ENCODE measurements at places on chromosomes 16 and 17.

- DNase-seq = no peak
Observed at GRCh38 chr16:89925596-89926079, 2.5 kb downstream of the TUBB3 start.

DNA sequence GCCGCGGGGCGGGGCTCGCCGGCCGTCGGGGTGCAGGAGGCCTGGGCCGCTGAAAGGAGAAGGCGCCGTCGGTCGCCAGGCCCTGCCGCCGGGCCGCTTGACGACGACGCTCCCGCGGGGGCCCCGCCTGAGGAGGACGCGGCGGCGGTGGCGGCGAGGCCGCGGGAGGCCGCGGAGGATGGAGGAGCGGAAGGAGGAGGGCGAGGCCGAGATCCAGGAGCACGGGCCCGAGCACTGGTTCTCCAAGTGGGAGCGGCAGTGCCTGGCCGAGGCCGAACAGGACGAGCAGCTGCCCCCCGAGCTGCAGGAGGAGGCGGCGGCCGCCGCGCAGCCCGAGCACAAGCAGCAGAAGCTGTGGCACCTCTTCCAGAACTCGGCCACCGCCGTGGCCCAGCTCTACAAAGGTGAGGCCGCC lies 430 bp downstream of the HAPSTR1 start:
- peak; percentile 55 for DNase-seq

DNA sequence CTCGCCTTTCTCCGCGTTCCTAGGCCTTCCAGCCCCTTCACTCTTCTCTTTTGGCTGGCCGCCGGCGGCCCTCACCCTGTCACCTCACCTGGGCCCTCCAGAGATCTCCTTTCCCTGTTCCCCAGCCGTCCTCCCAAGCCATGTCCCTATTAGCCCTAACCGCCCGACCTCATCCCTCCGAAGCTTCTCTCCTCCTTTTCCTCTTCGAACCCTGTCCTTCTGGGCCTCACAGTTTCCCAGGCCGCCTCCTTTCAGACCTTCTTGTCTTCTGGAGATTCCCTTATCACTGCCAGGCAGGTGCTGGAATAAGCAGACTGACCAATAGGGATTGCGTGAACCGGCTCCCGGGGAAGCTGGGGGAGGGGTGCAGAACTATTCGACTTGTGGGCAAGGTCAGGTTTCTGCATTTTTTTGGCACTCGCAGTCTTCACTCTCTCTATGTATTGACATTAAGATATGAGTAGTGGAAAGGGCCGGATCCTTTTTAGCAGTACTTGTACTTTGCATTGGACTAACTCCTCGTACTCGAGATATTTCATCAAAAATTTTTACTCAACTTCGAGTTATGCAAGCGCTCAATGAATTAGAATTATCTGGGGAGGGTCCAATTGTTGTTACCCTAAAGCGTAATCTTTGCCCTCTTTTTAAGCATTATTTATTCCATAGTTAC lies 690 bp downstream of the RHOT1 start:
- DNase-seq = peak; percentile 35

DNA sequence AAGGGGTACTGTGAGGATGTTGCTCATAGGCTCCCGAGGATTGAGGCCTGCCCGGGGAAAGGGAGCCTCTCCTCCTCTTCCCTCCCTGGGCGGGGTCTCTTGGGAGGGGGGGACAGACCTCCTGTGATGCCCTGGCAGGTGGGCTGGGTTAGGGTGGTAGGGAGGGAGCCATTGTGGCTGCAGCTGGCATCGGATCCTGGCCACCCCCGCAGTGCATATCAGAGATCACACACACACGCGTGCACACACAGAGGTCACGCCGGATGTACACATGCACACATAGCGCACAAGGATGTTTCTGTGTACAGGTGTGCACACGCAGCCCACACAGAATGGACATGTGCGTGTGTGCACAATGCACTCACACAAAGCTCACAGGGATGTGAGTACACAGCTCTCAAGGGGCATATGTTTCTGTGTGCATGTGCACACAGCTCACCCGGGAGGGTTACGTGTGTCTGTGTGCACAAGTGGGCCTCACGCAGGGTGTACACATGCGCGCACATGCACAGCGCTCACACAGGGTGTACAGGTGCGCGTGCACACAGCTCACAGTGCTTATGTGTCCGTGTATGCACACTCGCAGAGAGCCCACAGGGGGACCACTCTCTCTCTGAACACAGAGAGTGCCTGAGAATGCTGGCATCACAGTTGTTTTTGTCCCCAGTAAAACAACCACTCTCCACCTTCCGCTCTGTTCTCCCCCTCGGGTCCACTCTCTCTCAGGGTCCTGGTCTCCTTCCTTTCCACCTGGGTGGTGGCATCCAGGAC lies 2.4 kb downstream of the GJD3 start:
- no peak for DNase-seq

GRCh38 chr16:9096416-9096952 lies 5.0 kb downstream of the HAPSTR1 start:
- DNase-seq = no peak

GRCh38 chr17:76054112-76054476 lies 18.2 kb downstream of the SRP68 start:
- DNase-seq = no peak

DNA sequence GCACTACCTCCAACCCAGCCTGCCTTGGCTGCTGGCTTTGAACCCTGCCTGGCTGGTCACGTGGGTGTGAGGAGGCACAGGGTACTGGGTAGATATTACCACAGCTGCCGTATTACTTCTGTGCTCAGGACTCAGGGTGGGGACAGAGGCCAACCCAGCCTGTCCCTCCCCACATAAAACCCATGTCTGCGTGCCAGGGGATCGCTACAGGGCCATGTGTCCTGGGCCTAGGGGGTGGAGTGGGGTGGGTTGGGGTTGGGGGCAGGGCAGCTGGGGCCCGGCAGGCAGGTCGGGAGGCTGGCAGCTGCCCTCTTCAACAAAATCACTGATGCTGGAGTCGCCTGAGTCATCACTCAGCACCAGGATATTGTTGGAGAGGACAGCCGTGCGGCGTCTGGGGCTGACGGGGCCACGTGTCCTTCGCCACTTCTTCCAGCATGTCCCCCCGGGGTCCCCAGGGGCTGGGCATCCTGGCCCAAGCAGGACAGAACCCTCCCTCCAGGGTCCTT lies 39.7 kb upstream of the PVALEF start:
- DNase-seq = no peak

GRCh38 chr17:32912218-32912897 lies 15.6 kb upstream of the TMEM98 start:
- DNase-seq = no peak

DNA sequence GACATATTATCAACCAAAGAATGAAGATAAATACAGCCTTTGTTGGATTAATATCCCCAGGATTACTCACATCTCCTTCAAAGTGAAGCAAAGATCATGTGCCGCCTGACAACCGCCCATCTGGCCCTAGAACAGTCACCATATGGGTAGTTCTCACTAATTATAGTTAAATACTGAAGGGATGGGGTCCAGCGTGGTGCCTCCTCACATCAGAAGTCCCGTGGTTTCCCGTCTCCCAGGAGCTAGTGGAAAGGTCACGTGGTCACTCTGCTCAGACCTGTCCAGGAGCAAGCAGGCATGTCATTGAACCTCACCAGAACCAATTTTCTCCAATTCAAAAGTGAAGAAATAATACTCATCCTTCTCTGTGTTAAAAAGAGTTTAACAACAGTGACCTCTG lies 434.5 kb downstream of the SHISA9 start:
- DNase-seq = no peak

GRCh38 chr17:50533720-50534148 lies 1.2 kb downstream of the EPN3 start:
- no peak for DNase-seq

- peak; percentile 9 for DNase-seq
Observed at GRCh38 chr16:47258874-47259461, 115.2 kb upstream of the NETO2 start.

GRCh38 chr16:1208239-1208830 lies 16.7 kb downstream of the TPSG1 start:
- no peak for DNase-seq

GRCh38 chr16:31270795-31271194 lies 11.0 kb downstream of the ITGAM start:
- DNase-seq = no peak

DNA sequence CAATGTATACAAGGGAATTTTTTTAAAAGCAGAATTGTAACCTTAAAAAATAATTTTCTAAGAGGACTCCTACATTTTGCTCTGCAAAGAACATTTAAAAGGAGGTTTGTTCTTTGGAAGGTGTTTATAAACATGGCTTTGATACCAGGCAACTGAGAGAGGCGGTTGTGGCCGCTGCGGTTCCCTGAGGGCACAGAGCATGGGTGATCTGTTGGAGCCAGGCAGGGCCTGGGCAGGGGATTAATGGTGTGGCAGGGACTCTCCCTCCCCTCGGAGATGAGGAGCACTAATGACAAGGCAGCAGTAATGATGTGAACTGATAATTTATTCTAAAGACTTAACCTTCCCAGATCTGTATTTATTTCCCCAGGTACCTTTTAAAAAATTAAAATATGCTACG lies 65.4 kb downstream of the WWP2 start:
- no peak for DNase-seq

DNA sequence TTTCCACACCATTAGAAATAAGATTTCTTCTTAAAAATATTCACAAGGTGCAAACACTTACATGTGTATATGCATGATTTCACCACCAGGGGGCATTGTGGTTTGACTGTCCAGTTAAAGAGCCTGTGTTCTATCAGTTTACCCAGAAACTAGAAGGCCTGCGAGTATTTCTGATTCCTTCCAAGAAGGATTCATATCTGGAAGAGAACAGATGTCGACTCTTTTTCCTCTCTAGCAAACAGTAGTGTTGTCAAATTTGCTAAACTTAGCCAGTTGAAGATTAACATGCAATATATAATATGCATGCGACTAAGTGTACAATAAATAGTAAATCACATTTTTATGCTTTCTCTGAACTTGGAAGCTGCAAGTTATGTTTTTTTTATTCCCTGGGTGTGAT lies 404.1 kb downstream of the WWOX start:
- DNase-seq = peak; percentile 36

GRCh38 chr16:56732832-56733231 lies 2.9 kb downstream of the NUP93 start:
- DNase-seq = peak; percentile 25

GRCh38 chr16:15043344-15043743 lies 12.5 kb downstream of the NTAN1 start:
- DNase-seq = no peak

DNA sequence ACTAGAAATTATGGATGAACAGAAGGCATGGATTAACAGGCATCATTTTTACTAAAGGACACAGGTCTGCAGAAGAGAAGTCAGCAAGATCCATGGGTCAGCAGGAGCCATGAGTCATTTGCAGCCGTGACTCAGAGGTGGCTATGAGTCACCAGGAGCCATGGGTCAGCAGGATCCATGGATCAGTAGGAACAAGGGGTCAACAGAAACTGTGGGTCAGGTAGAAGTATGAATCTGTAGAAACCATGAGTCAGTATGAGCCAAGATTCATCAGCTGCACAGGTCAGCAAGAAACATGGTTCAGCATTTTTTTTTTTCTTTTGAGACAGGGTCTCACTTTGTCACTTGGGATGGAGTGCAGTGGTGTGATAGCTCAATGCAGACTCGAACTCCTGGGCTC lies 58.2 kb upstream of the HS3ST4 start:
- DNase-seq = no peak

DNA sequence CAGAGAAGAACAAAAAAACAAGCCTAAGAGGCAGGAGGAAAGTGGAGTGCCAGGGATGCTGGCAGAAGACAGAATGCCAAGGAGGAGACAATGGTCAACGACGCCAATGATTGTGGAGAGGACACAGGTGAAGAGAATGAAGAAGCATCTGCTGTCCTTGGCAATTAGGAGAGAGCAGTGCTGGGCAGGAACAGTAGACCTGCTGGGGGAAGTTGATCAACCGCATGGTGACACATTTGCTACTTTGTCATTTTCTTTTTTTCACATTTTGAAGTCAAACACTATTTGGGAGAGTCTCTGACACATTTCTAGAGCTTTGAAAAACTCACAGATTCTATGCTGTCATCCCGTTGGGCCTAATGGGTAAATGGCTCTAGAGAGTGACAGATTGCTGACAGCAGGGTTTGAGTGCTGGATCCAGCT lies 1.1 kb upstream of the PIK3R6 start:
- DNase-seq = no peak

DNA sequence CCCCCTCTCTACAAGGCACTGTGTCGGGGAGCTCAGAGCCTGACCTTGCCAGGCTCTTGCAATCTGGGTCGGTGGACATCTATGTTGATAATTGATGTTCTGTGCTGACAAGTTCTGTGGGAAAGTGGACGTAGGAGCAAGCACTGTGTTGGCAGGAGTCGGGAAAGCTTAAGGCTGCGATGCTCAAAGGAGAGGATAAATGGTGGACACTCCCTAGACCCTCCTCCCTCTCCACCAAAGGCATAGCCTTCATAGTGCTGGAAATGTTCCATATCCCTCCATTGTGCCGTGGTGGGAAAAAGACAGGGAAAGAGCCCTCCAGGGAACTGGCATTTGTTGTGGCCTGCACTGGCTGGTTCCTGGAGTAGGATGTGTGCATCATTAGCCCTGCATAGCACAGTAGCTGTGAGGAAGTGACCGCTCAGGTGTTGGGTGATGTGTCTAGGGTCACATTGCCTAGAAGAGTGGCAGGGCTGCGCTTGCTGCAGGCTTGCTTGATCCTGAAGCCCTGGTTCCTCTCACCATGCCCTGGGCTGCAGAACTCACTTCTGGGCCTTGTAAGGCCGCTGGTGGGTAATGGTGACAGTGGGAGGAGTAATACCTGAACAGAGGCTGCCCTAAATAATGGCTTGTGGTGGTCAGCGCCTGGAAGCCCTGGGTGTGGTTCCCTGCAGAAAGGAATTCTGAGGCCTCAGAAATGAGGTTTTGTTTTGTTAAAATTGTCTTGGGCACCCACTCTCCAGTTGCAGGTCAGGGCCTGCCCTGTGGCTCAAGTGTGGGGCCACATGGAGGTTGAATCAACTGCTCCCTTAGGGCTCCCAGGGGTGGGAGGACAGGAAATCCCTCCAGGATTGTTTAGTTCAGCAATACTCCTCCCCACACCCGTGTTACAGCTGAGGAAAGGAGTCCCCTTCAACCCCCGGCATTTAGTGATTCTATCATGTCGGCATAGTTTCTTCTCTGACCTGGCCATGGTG lies 62.6 kb downstream of the KSR1 start:
- no peak for DNase-seq

- no peak for DNase-seq
Observed at GRCh38 chr17:44688675-44689476, 700 bp downstream of the CCDC43 start.

- DNase-seq = no peak
Observed at GRCh38 chr17:48565925-48566710, 12.0 kb downstream of the HOXB4 start.

GRCh38 chr17:16900288-16900882 lies 71.5 kb downstream of the TNFRSF13B start:
- no peak for DNase-seq

GRCh38 chr16:64878940-64879339 lies 242.9 kb downstream of the CDH11 start:
- no peak for DNase-seq

GRCh38 chr16:81582655-81583441 lies 138.2 kb downstream of the CMIP start:
- no peak for DNase-seq

GRCh38 chr16:11084484-11084875 lies 140.1 kb downstream of the CLEC16A start:
- no peak for DNase-seq
